ENCODE measurements at places on chromosomes 7 and 10.

DNA sequence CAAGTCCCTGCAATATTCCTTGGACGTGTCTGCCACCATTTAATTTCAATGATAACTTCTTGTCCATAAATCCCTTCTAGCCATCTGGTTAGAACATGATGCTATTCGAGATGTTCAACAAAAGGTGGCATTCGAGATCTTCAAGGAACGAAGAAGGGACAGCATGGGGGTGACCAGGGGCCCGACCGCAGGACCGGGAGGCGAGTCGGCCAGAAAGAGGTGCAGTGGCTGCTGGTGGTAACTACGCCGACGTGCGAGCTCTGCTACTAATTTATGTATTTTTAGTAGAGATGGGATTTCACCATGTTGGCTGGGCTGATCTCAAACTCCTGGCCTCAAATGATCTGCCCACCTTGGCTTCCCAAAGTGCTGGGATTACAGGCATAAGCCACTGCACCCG, 4.7 kb downstream of the OPTN start:
- DNase-seq, result no peak

- no peak for DNase-seq
Measured at GRCh38 chr10:89035461-89035860, 44.9 kb downstream of the FAS start.

- DNase-seq, result no peak
Measured at GRCh38 chr7:114629762-114630161, 215.1 kb downstream of the FOXP2 start.

- no peak for DNase-seq
Measured at GRCh38 chr7:66886152-66886551, 34.9 kb upstream of the TMEM248 start.

GRCh38 chr7:32144676-32145075, 74.5 kb upstream of the PDE1C start:
- no peak for DNase-seq

GRCh38 chr10:112141292-112141691, 42.3 kb downstream of the GPAM start:
- DNase-seq, result no peak

DNA sequence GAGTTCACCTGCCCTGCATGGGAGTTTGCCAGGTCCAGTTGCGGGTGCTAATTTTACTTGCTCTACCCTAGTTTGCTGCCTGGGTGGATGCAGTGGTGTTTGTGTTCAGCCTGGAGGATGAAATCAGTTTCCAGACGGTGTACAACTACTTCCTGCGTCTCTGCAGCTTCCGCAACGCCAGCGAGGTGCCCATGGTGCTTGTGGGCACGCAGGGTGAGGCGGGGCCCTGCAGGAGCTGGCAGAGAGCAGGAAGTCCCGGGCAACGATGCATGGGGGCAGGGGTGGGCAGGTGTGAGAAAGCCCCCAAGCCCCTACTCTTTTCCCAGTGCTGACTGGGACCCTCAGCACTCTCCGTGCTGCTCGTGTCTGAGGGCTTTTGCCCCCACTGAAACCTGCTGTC, 31.3 kb downstream of the AGAP3 start:
- no peak for DNase-seq

DNA sequence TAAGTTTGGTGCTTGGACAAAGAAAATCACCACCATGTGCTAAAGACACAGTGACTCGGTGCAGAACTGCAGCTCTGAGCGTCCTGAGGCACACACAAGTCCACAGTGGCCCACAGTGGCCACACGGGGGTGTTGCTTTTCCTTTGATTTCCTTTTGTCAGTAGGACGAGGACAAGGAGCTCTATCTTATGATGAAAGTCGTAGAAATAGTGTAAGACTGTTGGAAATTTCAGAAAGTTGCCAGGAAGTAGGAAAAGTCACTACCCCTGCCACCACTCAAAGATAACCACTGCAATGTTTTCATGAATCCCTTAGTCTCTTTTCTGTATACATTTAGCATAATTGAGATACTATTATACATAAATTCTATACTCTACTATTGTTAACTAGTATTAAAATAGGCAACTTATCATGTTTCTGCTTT, 146.0 kb downstream of the TNS3 start:
- peak; percentile 88 for DNase-seq

DNA sequence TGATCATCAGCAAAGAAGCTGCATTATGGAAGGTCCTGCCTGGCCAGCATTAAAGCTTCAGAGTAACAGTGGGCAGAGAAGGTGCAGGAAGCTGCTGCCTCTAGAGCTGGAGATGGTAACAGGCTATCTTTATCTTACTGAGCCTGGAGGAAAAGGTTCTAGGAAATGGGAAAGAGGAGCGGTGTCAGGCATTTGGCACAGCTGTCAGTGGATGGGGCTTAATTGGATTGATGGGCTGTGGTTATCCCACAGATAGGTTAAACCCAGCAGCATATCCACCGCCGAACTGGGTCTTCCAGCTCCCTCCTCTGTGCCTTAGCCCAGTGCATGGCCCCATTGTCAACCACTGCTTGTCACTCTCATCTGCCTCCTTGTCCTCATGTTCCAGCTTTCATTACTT, 127.6 kb downstream of the CCNY start:
- DNase-seq, result no peak

DNA sequence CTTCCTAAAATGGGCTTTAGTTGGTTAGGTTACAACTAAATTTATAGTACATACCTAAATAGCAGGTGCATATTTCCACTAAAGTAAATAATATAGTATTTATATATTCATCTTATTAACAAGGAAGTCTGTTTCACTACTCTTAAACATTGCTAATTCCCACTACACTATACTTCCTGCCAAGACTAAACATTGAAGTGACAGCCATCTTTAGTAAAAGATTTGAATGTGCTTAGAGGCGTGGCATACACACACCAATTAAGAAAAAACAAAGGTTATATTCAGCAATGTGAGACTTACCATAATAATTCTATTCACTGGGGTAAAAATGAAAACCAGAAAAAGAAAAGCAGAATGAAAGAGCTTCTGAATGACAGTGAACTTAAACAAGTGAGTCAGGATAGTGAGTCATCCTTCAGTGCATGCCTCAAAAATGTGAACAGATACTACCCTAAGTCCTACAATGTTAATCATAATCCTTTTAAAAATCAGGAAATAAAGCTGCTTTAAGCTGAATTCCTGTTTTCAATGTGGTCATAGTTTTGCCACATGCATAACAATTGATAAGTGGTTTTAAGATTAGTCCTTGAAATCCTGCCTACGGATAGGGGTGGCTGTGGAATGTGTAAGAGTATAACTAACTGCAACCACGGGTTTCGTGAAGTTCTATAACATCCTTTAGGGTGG, 59.4 kb downstream of the USP6NL start:
- DNase-seq, result peak; percentile 93

DNA sequence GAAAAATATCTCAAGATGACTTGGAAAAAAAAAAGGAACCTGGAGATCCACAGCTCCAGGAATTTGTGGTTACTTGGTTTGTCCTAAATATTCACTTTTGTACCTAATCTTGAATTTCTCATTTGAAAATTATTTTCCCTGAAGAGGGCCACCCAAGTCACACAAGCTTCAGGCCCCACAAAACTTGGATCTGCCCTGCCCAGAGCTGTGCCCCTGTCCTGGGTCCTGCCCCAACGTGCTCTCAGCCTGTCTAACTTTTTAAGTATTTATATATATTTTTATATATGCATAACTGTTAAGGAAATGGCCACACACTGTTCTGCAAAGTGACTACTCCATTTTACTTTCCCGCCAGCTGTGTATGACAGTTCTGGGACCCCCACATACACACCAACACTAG, 123.5 kb downstream of the ARHGAP22 start:
- DNase-seq, result no peak

GRCh38 chr7:12637819-12638592, 49.4 kb upstream of the ARL4A start:
- DNase-seq, result peak; percentile 14

GRCh38 chr7:37920305-37920848, at the start of gene EPDR1:
Gene EPDR1, plus strand, starts transcription at chr7:37920640. Its CDS starts 300 bp downstream, at chr7:37920940.
- no peak for DNase-seq

GRCh38 chr7:134755422-134756022, 23.9 kb upstream of the CALD1 start:
- DNase-seq, result peak; percentile 50

DNA sequence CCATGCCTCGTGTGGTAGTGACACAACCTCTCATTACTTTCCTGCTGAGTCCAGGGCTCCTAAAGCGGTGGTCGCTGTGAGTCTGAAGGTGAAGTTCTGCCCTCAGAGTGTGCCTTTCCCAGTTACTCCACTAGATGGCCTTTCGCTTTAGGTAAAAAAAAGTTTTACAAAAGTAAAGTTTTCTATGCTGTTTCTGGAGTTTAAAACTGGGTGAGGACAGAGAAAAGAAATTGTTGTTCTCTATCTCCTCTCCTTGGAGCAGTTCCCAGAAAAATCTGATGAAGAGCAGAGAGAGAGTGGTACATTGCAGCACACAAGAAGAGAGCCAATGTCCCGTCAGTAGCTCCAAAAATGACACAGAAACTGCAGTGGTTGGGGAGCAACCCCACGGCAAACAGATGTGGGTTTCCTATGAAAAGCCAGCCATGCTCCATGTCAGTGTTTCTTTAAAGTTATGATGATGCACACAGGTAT, 257.1 kb downstream of the GLI3 start:
- peak; percentile 72 for DNase-seq

DNA sequence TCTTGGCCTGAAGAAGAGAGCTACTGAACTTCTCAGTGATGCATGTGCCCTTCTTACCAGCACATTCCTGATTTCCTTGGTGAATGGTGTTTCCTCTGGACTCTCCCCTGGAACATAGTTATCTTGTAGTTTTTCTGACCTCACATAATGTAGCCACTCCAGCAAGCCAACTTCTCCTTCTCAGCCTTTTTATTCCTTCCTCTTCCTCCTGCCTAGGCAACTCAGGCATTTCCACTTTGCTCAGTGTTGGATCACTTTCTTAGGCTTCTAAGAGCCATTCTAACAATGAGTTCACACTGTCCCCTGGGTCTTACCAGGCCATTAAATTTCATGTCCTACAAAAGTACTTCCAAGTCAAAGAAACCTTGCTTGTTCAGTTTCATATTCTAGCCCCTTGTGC, 3.6 kb upstream of the PTTG1IP2 start:
- DNase-seq, result no peak

GRCh38 chr10:30313579-30314350, 35.3 kb downstream of the MTPAP start:
- DNase-seq, result no peak
